Kasumi-1 (cell line): ENCODE measurements at places on chromosomes 7 and 10.
A peak's percentile ranks its signal among the peaks of the same experiment; 100 is the strongest.

DNA sequence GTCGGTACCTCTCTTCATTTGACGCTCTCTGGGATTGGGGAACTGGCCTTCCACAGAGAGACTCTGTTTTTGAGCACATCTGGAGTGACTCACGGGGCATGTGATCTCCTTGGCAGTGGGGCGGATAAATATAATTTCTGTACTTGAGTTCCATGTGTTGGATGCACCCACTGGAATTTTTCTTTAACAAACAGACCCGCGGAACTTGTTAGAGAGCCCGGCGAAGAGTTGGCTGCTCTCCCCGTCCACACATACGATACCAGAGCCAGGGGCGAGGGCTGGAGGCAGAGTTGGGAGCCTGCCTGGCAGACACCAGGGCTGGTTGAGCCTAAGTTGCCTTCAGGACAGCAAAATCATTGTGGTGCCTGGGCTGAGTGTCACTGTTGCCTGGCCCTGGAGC, at the start of gene FAM180A:
Gene FAM180A, minus strand, starts transcription at position 44 of the 400 bp plus-strand sequence. CDS start 233 bp downstream, outside the sequence.
- no peak for DNase-seq

- DNase-seq, result no peak
These were observed 13.2 kb upstream of the CCDC172 start for GRCh38 chr10:116311016-116311415.

GRCh38 chr10:126336801-126337200, 51.5 kb downstream of the ADAM12 start:
- no peak for DNase-seq

- DNase-seq, result no peak
These were observed 9.2 kb downstream of the SP8 start for GRCh38 chr7:20777377-20778062.

DNA sequence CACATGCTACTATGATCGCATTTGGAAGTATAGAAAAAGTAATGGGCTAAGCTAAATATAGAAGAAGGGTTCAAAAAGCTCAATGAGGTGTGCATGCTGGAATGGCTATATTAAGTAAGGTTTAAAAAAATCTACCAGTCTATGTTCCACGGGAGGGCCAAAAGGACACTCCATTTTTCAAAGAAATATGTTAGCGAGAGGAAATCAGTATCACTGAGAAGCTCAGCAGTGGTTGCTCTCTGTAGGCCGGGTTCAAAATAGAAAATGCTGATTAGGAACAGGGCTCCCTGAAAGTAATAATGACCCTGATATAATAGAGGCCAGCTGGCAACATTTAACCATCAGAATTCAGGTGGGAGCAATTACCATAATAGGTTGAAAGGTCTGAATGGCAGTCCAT, 224.5 kb upstream of the SEMA3E start:
- no peak for DNase-seq

DNA sequence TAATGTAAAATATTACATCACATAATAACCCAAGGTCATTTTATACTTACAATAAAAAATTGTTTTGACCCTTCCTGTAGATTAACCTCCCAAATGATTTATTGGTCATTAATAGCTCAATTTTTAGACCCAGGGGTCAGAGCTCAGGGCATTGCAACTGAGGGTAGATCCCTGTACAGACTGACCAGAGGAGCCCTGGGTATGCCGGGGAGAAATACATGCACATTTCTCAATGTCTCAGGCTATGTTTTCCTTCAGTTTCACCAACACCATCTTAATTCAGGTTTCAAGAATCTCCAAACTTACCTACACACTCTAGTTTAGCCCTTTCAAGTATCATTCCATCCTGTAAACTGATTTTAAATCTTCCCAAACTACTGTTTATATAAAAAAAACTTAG, 46.2 kb downstream of the CALD1 start:
- no peak for DNase-seq

DNA sequence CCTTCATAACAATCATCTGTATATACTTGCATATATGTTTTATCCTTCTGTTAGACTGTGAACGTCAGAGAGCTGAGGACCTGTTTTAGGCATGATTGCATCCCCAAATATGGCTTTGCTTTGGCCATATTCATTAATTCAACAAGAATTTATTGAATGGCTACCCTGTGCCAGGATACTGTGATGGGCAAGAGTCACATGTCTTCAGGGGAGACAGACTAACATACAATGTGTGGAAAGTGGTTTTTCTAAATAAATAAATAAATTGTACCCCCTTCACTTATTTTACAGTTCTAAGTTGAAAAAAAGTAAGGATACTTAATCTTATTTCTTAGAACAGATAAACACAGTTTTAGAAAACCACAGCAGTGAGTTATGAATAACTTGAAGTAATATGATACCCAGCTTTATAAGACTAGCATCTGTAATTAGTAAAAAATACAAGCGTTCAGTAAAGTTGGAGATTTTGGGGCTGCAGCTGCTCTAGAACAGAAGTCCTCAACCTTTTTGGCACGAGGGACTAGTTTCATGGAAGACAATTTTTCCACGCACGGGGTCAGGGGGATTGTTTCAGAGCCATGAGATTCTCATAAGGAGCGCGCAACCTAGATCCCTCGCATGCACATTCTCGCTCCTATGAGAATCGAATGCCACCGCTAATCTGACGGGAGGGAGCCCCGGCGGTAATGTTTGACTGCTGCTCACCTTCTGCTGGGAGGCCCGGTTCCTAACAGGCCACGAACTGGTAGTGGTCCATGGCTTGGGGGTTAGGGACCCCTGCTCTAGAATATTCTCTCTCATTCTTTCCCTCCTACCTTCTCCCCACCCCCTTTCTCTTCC, 89.4 kb upstream of the MTPN start:
- DNase-seq, result no peak

DNA sequence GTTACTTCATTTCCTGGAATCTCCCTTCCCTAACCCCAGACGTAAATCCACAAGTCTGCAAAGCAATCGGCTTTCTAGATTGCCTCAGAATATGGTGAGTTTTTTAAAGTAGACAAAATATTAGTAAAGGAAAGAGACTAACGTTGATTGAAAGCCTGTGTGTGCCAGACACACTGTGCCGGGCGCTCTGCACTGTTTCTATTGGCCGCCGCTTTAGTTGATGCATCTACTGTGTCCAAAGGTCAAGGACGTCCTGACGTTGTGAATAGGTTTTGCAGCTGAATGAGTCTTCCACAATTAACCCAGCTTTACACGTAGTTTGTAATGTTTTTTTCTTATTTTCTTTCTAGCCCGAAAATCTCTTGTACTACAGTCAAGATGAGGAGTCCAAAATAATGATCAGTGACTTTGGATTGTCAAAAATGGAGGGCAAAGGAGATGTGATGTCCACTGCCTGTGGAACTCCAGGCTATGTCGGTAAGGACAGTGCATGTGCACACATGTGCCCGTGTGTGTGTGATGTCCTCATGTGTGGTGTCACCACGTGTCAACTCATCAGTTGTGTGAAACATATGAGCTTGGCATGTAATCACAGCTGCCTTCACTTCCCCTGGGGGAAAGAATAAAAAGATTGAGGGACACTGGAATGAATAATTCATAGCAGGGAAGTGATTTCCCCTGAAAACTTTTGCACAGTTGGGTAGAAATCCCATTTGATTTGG, 232.0 kb downstream of the CCDC3 start:
- DNase-seq, result no peak

DNA sequence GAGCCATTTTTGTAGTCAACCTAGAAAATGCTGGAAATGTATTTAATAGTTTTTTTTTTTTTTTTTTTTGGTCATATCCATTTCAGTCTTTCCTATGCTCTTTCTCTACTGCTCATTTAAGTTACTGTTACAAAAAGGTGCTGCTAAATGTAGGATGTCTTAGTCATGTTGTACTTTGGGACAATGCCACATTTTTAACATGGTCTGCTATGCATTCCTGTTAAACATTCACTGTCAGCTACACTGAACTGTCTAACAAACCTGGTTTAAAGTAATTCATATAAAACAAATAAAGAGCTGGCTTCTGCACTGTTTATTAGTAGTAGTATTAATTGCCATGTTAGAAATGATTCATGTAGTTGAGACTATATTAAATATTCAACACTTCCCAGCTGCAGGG, 108.6 kb downstream of the NSUN6 start:
- no peak for DNase-seq

DNA sequence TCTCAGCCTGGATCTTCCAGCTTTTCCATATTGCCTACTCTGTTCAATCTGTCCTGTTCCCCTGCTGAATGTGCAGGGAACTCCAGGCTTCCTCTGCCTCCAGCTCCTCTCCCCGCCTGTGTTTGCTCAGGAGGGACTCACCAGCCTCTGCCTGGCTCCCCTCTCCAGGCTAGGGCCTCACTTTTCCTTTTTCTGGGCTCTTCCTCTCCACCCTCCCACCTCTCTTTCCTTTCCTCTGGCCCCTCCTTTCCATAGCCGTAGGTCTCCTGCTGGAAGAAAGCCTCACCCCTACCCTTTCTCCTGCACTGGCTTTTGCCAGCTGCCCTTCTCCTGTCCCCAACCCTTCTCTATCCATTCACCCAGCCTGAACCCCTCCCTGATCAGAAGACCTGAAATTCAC, 25.0 kb downstream of the PILRA start:
- no peak for DNase-seq

DNA sequence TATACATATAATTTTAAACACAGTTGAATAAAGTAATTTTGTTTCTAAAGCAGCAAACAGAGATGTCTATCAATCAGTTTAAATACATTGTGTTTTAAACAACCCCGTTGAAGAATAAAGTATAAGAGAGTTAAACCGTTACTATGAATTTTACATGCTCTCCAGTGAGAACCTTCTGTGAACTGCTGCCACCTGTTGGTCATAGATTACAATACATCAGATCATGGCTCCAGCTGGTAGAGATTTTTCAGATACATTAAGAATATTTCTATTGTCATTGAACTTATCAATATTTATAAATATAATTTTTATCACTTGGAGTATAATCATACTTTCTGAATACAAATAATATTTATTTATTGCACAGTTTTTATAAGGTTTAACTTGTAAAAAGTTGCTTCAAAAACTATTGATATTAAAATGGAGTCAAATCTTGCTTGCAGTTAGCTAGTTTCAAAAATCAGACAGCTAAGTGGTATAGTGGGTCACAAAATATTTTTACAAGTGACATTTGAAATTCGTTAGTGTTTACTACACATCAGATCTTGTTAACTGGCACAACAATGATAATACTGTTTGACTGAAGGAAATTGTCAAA, 561.2 kb upstream of the PHF14 start:
- DNase-seq, result peak; percentile 15

- no peak for DNase-seq
These were observed 63.8 kb upstream of the SEM1 start for GRCh38 chr7:96773483-96773882.

DNA sequence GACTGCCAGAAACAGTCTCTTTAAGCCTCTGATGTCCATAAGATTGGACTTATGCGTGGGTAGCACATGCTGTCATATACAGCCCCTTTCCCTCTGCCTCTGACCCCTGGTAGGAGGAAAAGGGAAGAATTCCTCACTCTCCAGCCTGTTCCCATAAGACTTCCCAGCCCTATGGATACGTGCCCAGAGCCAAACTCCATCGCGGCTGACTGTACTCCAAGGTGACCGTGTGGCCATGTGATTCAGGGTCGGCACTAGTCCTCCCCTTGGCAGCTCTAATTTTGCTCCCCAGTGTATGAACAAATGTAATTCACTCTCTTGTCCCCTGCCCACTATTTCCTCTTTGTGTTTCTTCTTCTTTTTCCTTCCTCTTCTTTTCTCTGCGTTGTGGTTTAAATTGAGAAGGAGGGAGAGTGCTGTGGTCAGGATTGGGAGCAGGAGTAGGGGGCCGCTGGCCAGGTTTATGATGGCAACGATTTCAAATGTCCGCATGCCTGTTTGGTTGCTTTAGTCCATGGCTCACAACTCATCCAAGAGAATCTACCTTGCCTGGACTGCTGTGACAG, 43.8 kb downstream of the PRLHR start:
- DNase-seq, result peak; percentile 55

- DNase-seq, result no peak
These were observed 10.5 kb downstream of the TMEM273 start for GRCh38 chr10:49177391-49178355.

DNA sequence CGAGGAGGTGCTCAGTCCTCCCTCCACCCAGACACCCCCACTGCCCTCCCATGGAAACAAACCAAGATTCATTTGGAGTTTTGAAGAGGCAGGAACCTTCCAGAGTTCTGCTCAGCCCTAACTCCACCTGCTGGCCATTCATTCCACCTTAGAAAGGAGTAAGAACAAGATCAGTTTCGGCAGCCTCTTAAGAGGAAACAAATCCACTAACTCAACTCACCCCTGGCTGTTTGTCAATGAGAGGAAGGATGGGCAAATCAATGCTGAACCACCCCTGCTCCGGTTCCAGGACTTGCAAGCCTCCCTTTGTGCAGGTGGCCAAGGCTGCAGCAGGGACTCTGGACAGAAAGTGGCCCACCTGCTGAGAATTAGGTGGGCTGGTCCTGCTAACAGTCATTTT, 26.2 kb downstream of the CCDC3 start:
- peak; percentile 10 for DNase-seq

DNA sequence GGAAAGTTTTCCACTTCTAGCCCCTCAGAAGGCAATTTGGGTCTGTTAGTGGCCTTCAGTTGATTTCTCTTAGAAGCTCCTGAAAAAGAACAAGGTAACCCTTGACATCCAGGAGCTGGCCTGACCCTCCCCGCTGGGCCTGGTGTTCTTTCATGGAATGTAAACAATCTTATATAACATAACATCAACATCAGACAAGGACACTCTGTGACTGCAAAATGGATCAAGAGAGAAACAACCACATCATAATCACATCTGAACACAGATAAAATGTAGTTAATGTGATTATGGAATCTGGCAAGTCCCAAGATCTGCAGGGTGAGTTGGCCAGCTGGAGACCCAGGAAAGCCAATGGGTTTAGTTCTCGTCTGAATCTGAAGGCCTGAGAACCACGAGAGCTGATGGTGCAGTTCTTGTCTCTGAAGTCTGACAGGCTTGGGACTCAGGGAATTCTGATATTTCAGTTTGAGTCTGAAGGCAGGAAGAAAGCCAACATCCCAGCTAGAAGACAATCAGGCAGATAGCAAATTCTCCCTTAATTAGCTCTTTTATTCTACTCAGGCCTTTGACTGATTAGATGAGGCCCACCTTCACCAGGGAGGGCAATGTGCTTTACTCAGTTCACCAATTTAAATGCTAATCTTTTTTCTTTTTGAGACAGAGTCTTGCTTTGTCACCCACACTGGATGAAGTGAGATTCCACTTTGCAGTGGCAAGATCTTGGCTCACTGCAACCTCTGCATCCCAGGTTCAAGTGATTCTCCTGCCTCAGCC, 91.4 kb upstream of the NAMPT start:
- DNase-seq, result no peak

GRCh38 chr7:134701272-134701671, 54.6 kb downstream of the BPGM start:
- peak; percentile 58 for DNase-seq

DNA sequence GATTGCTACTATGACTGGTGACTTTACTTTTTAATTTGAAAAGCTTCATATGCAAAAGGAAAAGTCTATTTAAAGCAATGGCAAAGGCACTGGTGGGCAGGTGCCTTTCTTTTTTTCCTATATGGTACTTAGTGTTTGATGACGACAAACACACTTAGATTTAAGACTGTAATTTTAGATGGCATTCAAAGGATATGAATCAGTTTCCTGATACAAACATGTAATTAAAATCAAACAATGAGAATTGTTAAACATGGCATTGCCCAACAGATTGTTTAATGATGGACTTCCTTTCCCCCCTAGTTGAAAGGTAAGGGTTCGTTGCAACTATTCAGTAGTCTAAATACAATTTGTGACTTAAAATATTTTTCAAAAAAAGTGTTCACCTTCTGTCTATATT, 106.5 kb upstream of the SEMA3C start:
- no peak for DNase-seq
